H4 (cell line): ENCODE measurements at places on chromosomes 5 and 9. TPM values are rescaled to one million over a fixed set of nuclear protein-coding genes. Genes with fewer than 3 reads are reported as not detected.

FGF10 gene
- total RNA-seq: not detected in 2 replicates

DNA sequence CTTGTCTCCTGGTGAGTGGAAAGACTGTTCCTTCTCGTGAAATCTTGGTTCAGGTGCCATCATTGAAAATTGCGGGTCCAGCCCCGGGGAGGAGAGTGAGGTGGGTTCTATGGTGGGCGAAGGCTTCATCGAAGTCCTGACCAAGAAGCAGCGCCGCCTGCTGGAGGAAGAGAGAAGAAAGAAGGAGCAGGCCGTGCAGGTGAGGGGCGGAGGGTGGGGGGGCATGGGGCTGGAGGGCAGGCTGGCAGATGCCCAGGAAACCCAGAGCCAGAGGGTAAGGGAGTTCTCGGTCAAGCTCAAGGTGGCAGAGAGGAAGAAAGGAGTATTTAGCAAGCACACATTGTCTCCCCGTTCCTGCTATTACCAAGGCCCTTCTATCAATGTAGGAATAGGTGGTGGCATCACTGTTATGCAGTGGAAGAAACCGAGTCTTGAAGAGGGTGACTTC, 24.3 kb upstream of the POMT1 start:
- peak; percentile 34 for DNase-seq

BSPRY gene
- total RNA-seq: not detected in 2 replicates

DNA sequence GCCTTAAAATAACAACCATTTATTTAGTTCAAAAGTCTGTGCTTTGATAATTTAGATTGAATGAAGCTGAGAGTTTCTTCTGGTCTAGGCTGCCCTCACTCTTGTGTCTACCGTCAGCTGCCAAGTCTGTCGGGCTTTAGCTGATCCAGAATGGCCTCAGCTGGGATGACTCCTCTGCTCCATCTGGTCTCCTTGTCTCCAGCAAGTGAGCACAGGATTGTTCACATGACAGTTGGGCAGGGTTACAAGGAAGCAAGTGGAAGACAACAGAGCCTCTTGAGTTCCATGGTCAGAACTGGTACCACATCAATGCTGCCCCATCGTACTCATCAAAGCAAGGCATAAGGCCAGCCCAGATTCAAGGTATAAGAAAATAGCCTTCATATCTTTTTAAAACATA, 9.0 kb downstream of the HTR1A start:
- no peak for DNase-seq

GRCh38 chr9:19922476-19923118, 133.8 kb upstream of the SLC24A2 start:
- DNase-seq: peak; percentile 35

- DNase-seq: no peak
Observed at GRCh38 chr9:133950629-133951111, 41.5 kb downstream of the VAV2 start.
